ENCODE measurements at places on chromosomes 5 and 9.

DNA sequence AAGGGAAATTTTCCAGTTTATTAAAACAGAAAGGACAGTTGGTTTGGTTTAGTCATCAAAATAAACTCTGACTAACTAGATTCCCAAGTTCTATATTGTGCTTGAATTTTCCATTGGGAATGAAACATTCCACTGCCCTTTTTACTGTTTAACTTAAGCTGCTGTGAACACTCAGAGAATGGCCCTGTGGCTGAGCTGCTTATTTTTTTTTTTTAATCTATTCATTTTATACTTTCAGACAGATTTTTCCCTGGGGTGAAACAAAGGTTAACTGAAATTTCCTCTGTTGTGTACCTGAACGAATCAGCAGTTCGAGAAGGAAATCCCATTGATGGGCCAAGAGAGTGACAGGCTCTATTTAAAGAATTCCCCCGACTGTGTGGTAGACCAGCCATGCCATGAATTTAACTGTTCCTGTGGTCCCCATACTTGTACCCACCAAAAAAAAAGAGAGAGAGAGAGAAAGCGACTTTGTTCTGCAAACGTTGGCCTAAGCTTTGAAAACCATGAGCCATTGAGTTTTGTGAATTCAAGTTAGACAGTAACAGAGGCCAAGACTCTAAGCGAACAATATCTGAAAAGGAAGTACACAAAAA lies 138.7 kb upstream of the GRHPR start:
- DNase-seq: peak; percentile 44

DNA sequence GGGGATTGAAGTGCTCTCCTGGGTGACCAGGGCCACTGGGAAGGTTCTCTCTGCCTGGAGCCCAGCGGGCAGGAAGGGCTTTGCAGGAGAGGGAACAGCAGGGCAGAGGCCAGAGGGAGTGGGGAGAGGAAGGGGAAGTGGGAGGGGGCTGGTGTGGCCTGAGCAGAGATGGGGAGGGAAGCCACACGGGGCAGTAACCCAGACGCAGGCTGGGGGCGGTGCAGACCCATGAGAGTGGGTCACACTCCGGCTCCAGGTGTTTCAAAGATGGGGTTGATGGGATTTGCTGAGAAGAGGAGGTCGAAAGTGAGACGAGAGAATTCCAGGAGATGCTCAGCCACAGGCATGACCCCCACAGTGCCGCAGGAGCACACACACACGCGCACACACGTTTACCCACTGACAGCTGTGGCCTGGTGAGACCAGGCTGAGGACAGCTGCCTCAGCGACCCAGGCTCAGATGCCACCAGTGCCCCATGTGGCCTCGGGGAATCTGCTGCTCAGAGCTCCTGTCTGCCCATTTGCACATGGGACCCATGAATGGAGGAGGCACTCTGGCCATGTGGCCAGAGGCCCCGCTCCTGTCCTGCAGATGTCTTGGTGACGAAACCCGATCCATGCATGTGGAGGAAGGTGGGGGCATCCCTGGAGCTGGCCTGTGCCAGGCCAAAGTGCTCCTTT lies 32.7 kb upstream of the FCN2 start:
- DNase-seq: no peak

DNA sequence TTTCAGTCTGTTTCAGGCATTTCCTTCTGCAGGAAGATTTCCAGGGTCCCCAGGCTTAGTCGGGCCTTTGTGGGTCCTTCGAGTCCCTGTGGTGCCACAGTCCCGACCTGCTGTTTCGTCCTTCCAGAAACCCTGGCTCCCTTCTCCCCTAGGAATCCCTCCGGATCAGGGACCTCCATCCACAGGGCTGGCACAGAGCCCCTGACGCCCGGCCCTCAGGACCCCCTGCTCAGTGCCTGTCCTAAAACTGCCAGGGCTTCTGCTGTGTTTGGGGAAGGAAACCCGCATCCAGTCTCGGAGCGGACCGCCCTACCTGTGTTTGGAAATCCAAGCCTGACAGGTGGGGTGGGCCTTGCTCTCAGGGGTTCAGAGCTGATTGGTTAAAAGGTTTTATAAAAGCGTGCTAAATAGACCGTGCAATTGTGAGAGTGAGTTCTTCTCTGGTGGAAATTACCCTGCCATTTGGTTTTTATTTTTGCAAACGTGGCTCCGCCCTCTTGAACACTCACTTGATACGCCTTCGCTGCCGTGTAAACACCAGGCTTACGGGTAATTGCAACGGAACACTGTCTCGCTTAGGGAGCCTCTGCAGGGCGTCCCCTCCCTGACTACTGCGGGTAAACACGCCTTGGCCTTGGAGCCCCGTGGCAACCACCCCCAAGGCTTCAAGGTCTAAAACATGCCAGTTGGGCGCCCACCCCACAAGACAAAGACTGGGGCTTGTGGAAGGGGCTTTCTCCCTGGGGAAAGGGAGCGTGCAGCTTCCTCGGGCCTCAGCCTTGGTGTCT lies 121.2 kb downstream of the PHF2 start:
- no peak for DNase-seq

GRCh38 chr9:84990416-84990815 lies 320.9 kb downstream of the NTRK2 start:
- no peak for DNase-seq

GRCh38 chr9:98329904-98330303 lies 74.5 kb upstream of the TBC1D2 start:
- no peak for DNase-seq

DNA sequence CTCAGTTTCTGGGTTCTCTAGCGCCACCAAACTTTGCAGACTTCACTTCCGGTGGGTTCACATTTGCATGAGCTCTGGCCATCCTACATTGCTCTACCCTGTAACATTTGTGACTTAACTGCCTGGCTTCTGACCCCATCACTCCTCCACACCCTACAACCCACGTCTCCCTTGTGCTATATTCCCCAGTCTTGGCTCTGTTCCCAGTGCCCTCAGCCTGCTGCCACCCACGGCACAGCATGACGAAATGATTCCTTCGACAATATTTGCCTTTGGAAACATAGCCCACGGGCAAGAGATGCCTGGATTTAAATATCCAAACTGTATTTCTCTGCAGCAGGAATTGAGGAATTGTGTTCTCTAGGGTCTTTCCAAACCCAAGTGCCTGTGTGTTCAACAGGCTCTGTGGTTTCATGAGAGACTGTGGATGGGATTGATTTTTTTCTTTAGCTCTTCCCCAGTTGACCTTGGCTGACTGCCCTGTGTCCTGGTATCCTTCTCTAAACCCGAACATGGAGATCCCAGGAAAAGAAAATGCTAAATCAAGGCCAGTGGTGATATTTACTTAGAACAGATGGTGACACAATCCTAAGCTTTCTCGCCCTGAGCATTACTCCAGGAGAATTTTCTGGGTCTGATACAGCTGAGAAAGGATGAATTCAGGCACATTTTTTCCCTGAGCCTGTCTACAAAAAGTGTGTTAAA lies 44.4 kb upstream of the GRIA1 start:
- no peak for DNase-seq

DNA sequence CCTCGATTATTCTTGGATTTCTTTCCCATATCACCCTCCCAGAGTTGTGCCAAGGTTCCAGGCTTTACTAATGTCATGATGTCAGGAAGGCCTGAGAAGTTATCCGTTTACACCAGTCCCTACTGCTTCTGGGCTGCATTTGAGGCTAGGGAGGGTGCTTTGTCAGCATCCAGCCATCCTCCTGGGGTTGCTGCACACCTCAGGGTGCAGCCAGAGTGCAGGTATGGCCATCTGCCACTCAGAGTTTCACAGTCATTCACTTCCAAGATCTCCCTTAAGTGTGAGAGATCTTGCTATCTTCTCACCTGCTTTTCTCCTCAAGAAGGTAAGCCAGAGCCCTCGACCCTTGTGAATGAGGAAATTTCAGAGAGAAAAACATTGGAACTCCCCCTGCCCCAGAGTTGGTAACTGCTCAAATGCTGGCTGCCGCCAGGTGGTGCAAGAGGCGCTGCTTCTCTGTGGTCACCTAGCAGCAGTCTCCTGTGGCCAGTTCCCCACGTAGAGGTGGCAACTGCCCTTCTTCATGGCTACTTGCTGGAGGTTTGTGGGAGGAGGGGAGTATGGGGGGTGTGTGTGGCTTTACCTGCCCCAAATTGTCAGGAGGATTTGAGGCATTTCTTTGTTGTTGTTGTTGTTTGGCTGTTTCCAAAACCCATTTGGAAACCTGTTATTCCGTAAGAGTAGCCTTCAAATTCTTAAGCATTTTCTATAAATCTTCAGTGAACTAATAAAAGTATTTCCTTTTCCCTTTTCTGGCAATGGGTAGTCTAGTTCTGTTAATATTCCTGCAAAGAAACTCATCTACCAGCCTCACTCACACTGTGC lies 259.6 kb upstream of the DMRT1 start:
- DNase-seq: no peak

- no peak for DNase-seq
Observed at GRCh38 chr5:18744441-18744840, 1110.2 kb downstream of the TAF11L14 start.

DNA sequence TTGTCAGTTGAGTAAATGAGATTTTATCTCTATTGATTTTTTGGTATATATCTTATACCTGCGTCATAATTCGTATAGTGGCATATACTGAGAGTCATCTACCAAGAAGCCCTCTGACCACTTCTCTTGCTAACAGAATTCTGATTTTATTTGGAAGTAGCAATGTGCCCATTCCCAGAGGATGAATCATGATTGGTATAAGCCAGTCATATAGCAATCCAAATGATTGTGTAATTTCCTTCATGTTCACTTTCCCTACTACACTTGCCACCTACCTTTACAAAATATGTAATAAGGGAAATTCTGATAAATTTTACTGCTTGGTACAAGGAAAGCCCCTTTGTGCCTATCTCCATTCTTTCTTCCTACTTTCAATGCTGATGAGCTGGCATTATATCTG lies 16.1 kb upstream of the ZNF462 start:
- no peak for DNase-seq

DNA sequence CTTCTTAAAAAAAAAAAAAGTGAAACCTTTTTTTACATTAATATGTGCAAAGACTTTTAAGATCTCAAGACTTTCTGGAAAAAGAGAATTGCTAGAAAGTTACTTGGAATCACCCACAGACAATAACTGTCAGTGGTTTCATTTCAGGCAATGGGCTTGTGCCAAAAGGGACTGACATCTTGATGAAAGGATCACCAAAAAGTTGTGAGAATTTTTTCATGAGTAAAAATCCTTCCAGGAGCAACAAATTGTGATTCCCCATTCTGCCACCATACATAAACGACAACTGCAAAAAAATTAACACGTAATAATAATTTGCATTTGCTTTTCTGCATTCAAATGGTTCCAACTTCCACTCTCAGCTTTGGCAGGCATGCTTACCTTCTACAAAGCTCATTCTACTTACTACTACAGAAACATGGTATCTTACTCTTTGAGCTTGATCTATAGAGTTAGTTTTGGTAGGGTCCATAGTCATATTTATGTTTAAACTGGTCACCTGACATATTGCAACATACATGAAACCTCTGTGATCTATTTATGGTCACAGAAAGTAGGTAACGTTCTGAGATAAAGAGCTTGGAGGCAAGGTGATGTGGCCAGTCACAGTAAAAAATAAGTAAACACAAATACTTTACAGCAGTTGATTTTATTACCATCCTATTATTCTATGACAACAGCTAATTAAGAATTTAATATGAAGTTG lies 3.0 kb downstream of the NREP start:
- no peak for DNase-seq

All from GM06990 (cell line).